Skeletal muscle tissue (tissue), 5 donors: ENCODE measurements at places on chromosomes 5 and 9. TPM values are rescaled to one million over a fixed set of nuclear protein-coding genes. Genes with fewer than 3 reads are reported as not detected.

Gene CTNNAL1
- 24.5 TPM for total RNA-seq

Gene MSMP
- total RNA-seq = not detected

Gene GHR
- total RNA-seq = 16.7 TPM

Gene DNAJC18
- total RNA-seq = 16.2 TPM

Gene GARIN3
- total RNA-seq = not detected

Gene CCDC183
- total RNA-seq = 1.0 TPM

Gene NEUROG1
- not detected for total RNA-seq

Gene SYK
- total RNA-seq = 4.7 TPM

Gene IL4
- total RNA-seq = not detected

Gene FAM169A
- total RNA-seq = 0.52 TPM

Gene SLC12A7
- 5.7 TPM for total RNA-seq

Gene C9orf57
- not detected for total RNA-seq

Gene DDX4
- not detected for total RNA-seq
